ENCODE measurements at places on chromosomes 6 and 20. TPM values are rescaled to one million over a fixed set of nuclear protein-coding genes. Genes with fewer than 3 reads are reported as not detected.

Gene CPNE5
- 4.6 TPM for total RNA-seq

Gene PKHD1
- total RNA-seq: not detected

Gene GGTLC1
- not detected for total RNA-seq

Gene GSTA4
- 20.8 TPM for total RNA-seq

Gene GRM4
- not detected for total RNA-seq

Gene OOEP
- not detected for total RNA-seq

Gene BMP2
- 15.6 TPM for total RNA-seq

Gene RIMS4
- total RNA-seq: not detected
